Gastroesophageal sphincter (tissue), 4 donors: ENCODE measurements at places on chromosomes 16 and 17. TPM values are rescaled to one million over a fixed set of nuclear protein-coding genes. Genes with fewer than 3 reads are reported as not detected.

DNA sequence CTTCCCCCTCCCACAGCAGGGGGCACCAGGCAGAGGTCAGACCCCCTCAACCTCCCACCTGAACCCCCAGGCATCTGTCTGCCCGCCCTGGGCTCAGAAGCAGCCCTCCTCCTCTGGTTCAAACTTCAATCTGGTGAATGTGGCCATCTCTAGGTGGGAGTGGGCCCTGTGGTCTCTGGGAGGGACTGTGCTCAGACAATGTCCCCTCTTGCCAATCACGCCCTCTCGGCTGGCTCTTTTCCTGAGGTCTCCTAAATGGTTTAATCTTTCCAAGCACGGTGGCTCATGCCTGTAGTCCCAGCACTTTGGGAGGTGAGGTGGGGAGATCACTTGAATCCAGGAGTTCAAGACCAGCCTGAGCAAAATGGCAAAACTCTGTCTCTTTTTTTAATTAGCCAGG, 15.2 kb downstream of the LITAF start:
- ATAC-seq: no peak

- no peak for ATAC-seq
Measured at GRCh38 chr17:79083191-79083971, 8.8 kb downstream of the ENGASE start.

DNA sequence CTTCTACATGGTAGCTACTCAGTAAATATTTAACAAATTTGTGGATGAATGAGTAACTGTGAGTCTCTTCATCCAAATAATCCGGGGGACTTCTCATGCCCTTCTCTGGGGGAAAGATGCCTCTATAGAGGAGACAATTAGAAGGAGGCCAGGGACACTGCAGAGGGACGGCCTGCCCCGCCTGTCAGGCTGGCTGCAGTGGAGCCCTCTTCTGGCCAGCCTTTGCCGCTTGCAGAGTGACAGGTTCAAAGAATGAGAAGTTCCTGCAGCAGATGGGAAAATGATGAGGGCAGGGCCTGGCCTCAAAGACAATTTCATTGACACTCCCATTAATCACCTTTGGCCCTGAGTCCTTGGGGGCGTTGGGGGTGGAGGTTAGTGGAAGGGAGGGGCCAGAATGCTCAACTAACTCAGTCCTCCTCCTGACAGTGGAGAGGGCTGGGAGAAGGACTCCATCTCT, 339.0 kb downstream of the MAF start:
- no peak for ATAC-seq

DNA sequence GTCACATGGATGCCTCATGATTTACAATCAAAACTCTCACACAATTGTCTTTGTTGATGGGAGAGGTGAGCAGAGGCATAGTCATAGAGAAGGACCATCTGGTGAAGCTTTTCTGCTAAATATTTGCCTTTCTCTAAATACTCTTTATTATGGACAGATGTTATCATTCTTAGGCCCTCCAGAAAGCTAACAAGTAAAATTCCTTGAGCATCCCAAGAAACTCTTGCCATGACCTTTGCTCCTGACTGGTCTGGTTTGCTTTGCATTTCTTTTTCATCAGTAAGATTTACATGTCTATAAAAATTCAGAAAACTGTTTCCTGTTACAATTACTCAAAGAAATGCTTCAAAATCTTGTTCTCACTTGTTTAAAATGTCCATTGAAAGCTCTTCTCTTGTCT, 1336.6 kb upstream of the CDH8 start:
- no peak for ATAC-seq

- ATAC-seq: no peak
Measured at GRCh38 chr17:72562615-72563188, 441.9 kb downstream of the SOX9 start.

DNA sequence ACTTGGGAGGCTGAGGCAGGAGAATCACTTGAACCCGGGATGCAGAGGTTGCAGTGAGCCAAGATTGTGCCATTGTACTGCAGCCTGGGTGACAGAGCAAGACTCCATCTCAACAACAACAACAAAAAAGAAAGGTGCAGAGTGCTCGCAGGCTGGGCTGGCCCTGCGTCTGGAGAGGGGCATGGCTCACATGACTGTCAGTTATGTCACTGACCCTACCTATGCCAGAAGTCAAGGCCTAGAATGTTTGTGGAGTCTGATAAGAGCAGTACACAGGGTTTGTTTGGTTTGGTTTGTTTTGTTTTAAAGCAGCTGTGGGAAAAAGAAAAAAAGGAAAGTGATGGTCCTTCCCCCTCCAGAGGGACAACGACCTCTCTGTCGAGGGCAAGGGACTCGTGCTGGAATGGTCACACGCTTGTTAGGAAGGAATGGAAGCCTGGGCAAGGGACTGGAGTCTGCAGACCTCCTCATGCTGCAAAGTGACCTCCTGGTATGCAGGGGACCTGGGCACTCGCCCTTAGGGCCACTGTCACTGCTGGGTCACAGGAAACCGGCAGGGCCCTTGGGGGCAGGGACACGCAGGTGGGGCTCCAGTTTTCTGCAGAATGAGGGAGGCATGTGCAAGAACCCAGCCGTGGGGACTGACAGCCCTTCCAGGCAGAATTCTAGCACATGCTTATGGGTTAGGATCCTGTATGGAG, 10.1 kb upstream of the OSGIN1 start:
- no peak for ATAC-seq

Gene EPN3
- not detected for total RNA-seq

Gene MT1M
- total RNA-seq: 2.6 TPM
